ENCODE measurements at places on chromosomes 3 and 15.

DNA sequence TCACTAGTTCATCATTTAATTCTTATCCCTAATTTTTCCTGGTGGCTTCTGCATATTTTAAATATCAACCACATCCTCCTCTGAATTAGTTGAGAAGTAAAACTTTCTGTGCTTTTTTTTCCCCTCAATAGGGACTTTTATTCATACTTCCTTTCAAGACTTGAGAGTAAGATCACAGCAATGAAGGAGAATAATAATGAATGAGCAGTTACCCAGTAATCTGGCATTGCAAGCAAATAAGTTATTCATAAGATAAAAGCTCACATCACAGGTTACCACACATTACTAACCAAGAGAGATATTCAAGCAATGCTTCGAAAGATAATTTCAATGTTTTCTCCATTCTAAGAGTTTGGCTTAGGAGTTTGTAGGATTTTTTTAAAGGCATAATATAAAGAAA, 50.3 kb downstream of the BTLA start:
- no peak for DNase-seq

GRCh38 chr3:166304584-166304983, 467.4 kb upstream of the BCHE start:
- DNase-seq: no peak

DNA sequence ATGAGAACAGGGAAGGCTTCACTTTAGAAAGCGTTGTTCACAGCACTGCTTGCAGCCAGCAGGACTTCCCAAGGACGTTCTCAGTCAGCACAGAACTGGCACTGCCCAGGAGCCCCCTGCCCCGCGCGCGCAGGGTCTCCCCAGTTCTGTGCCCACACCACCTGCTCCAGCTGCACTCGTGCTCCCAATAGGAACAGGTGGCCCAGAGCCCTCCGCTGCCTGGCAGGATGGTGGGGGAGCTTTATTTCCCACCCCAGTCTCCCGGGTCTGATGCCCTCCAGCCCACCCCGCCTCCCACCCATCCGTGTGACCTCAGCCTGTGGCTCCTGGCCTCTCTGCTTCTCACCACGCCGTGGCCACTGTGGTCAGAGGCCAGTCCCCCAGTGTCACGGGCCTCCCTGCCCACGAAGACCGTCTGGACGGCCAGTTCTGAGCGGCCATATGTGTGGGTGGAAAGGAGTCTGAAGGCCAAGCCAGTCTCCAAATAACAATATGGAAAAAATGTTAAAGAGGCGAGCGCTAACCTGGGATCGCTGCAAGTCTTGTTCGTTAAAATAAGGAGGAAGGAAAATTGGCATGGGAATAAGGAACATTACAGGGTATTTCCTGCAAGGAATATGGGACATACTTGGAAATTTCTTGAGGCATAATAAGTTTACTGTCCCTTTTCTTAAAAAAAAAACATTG, 54.6 kb upstream of the PCSK6 start:
- no peak for DNase-seq

- no peak for DNase-seq
Measured at GRCh38 chr3:177050501-177051237, 146.6 kb downstream of the TBL1XR1 start.

DNA sequence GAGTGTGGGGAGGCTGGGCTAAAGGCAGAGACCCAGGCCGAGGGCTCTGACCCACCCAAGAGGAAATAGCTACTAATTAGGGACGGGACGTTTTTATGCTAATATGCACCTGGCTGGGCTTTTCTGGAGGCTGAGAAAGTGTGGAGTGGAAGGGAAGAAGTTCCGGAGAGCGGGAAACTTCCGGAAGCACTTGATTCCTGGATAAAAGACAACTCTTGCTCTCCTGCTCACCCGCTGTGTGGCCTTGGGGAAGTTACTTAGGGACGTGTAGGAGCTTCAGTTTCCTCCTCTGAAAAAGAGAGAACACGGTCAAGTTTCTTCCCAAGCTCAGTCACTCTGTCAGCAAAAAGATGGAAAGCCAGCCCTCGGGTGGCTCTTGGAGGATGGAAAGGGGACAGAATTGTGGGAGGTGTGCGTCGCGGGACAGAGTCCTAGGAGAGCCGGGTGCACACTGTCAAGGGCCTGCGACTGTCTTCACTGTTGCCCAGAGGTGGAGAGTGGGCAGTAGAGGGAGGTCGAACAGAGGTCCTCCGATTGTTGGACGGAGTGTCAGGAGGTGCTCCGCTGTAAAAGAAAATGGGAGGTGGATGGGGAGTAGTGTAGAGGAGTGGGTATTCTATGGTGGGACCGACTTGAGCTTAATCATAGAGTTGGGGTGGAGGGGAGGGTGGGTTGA, 43.2 kb downstream of the EPHB3 start:
- no peak for DNase-seq

- DNase-seq: no peak
Measured at GRCh38 chr3:73697020-73697419, 72.3 kb upstream of the PDZRN3 start.

DNA sequence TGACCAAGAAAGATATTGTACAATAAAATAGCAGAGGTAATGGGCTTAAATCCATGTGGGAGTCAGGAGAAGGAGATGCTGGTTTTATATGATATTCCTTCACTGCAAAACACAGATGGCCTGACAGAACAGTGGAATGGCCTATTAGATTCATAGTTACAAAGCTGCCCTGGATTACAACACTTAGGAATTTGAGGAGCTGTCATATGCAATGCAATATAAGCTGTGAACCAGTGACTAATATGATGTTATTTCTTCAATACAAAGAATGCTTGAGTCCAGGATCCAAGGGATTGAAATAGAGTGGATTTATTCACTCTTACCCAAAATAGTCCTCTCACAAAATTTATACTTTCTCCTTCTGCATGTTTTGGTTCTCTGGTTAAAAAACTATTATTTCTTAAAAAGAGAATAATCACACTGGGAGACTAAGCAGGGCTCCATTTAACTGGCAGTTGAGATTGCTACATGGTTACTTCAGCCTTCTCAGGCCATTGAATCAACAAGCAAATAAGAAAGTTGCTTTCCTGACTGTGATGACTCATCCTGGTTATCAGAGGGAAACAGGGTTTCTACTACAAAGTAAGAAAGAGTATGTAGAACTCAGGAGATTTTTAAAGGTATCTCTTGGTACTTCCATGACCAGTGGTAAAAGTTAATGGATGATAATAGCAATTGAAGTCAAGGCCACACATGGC, 79.8 kb upstream of the ZPLD1 start:
- no peak for DNase-seq

GRCh38 chr3:126309165-126309564, 48.0 kb downstream of the KLF15 start:
- DNase-seq: no peak

GRCh38 chr3:48899273-48899672, 591 bp upstream of the SLC25A20 start:
- DNase-seq: no peak
